Activated CD4-positive, alpha-beta memory T cell treated with anti-CD3 and anti-CD28 coated beads, Interleukin-2, amount 10 ng/mL, durations not matched to agents 7 days and 5 days (primary cell): ENCODE measurements at places on chromosomes 16 and 17. TPM values are rescaled to one million over a fixed set of nuclear protein-coding genes. Genes with fewer than 3 reads are reported as not detected.

- DNase-seq, result peak; percentile 64
Measured at GRCh38 chr16:57689762-57690558, 4.6 kb upstream of the DRC7 start.

DNA sequence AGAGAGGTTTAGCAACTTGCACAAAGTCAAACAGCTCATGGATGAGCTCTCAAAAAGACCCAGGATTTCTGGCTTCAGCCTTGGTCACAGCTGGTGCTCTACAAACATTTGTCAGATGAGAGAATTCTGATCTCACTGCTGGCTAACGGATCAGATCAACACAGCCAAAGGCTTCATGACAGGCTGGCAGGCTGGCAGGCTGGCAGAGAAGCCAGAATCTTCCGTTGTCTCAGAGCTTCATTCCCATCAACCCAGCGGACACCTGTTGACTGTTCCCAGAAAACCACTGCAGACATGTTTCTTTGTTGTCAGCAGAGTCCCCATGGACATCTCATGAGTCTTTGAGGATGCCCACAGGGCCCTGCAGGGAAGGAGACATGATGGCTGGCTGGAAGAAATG is 303.8 kb upstream of the ASIC2 start:
- no peak for DNase-seq

DNA sequence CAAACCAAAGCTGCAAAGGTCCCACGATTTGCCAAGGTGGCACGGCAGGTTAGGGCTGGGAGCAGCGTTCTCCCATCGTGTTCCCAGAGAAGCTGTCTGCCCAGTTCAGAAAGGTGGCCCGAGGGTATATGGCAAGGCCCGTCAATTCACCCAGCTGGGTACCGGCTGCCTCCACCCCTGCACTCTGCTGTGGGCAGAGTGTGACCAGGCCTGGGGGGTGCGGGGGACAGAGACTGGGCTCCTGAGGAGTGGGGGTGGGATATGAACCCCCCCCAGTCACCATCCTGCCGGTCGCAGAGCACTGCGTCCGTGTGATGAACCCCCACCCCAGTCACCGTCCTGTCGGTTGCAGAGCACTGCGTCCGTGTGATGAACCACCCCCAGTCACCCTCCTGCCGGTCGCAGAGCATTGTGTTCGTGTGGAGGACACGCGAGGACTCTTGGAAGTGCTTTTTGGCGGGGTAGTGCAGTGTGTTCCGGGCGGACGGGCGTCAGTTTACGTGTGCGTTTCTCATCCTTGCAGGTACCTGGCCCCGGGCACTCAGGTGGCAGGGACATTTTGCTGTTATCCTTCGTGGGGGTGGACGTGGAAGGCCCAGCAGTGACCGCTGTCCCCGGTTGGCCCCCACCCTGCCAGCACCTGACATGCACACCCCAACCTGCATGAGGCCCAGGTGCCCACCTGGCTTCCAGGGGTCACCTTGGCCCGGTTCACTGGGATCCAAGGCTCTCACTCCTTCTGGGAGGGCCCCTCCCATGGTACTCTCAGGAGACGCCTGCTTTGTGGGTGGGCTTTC is 2.7 kb upstream of the FASN start:
- no peak for DNase-seq

GRCh38 chr16:13909872-13910303 is 10.1 kb upstream of the ERCC4 start:
- no peak for DNase-seq

- no peak for DNase-seq
Measured at GRCh38 chr16:629833-630248, 944 bp upstream of the WFIKKN1 start.

DNA sequence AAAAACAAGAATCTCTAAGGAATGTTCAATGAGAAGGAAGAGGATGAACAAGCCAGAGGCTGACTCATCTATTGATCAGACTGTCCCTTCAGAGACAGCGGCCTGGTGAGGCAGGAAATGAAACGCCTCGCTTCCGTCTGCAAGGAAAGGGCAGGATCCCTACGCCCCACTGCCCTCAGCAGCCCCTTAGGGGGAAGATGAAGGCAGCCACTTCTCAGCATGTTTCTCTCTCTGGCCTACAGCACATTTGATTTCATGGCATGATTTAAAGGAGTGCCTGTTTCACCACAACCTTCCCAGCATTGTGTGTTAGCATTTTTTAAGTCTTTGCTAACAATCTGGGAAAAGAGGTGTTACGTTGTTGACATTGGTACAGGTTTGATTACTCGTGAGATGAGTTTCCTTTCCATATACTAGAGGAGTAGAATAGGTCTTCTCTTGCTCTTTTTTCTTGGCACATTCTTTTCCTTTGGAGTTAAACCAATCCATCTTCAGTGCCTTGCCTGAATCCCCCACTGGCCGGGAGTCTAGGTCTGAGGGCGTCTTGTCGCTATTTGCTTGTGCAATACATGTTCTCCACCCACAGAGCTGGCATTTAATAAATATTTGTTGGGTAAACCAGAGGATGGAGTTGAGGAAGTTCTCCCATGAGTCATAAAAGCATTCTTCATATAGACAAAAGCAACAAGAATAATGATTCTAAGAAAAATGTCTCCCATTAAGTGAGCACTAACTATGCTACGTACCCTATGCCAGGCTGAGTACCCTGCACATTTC is 47.4 kb downstream of the RBFOX3 start:
- DNase-seq, result no peak

Gene CCL17
- total RNA-seq, result not detected
